ENCODE measurements at places on chromosomes 5 and 9.

DNA sequence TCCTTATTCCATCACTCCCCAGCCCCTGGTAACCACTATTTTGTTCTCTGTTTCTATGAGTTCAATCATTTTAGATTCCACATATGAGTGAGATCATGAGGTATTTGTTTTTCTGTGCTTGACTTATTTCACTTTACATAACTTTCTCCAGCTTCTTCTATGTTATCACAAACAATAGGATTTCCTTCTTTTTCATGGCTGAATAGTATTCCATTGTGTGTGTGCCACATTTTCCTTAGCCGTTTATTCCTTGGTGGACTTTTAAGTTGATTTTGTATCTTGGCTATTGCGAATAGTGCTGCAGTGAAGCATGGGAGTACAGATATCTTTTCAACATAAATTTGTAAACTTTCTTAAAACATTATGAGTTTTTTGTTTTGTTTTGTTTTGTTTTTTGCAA is 15.1 kb downstream of the SYK start:
- DNase-seq: no peak

DNA sequence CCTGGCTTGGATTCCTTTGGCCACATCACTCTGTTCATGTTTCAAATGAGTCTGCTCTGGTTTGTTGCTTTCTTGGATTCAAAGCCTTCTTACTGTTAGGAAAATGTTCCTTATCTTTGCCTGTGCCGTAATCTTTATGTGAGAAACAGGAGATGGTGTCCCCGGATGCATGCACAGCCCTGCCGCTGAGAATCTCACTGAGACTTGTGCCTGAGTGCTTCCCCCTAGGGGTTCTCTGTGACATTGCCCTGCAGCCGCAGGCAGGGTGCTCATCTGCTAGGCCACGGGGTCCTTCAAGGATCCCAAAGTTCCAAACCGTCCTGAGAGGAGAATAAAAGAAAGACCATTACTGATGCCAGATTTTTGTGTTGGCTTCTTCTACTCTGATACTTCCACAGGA is 81.4 kb upstream of the ANKRD55 start:
- DNase-seq: no peak

GRCh38 chr5:40797273-40798011 is 732 bp downstream of the PRKAA1 start:
- DNase-seq: peak; percentile 59

- DNase-seq: no peak
Measured at GRCh38 chr5:121108725-121109124, 644.6 kb downstream of the PRR16 start.

- DNase-seq: no peak
Measured at GRCh38 chr9:98973576-98973975, 29.9 kb downstream of the COL15A1 start.

GRCh38 chr5:83731638-83732037 is 11.0 kb upstream of the HAPLN1 start:
- no peak for DNase-seq

DNA sequence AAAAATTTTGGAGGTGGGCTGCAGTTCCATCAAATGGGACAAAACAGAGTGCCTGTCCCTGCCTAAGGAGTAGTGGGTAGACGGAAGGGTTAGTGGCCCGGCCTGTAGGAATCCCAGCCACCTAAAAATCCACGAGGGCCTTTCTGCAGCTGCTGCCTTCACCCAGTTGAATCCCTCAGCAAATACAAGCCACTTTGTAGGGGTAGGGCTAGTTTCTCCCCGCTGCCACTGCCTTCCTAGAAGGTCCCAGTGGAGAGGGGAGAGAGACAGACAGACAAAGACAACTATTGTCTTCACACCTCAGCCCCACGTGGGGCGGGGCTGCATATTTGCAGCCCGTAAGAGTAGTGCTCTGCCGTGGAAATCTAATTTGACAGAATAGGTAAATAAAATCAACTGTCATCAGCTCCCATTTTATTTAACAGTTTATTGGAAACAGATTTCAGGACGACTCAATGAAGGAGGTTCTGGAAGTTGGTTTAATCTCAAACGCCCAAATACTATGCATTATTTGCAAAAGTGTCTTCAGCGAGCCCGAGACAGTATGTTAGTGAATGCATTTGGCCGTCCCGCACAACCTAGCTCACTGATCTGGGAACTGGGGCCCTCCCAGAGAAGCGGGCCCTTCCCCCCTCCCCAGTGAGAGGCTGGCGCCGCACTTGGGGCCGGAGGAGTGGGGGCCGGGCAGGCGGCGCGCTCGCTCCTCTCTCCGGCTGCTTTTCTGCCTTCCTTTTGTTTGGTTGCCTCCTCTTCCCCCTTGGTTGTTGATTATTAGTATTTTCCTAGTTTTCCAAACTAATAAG is 67.6 kb upstream of the TBCA start:
- DNase-seq: no peak
